Activated CD8-positive, alpha-beta memory T cell treated with anti-CD3 and anti-CD28 coated beads, Interleukin-2, amount 10 ng/mL, durations not matched to agents 7 days and 5 days (primary cell): ENCODE measurements at places on chromosomes 6 and 20. TPM values are rescaled to one million over a fixed set of nuclear protein-coding genes. Genes with fewer than 3 reads are reported as not detected.

DNA sequence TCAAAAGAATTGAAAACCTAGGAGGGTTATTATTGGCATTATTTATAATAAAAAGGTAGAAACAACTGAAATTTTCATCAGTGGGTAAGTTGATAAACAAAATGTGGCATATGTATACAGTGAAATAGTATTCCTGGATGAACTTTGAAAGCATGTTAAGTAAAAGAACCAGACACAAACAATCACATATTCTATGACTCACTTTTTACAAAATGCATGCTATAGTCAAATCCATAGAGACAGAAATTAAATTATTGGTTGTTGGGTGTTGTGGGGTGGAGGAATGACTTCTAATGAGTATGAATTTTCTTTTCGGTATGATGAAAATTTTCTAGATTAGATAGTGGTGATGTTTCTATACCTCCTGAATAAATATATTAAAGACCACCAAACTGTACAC, 94.6 kb downstream of the LRRC1 start:
- H3K36me3 ChIP-seq: no peaks in the 10 kb centered on the region
- peaks cover 17% of the 10 kb centered on the region for H3K4me1 ChIP-seq
- no peak overlapping the region for H3K27ac ChIP-seq

DNA sequence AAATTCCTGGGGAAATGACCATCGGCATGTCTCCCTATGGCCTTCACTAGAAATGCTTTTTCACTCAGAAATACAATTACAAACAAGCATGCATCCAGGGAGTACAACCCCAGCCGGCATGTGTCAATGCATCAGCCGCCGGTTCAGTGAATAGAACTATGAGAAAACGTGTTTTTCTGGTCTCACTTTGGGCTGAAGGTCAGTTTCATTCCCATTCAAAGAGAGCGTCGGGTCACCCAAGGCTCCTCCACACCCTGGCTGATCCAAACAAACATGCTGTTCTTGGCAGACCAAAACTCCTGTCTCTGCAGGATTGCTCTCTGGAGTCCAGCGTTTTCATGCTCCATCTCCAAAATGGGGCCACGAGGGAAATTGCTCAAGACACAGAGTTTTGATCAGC, 35.5 kb upstream of the NXT1 start:
- no peaks in the 10 kb centered on the region for H3K27me3 ChIP-seq
- no peak overlapping the region for H3K4me3 ChIP-seq
- no peak overlapping the region for H3K27ac ChIP-seq

DNA sequence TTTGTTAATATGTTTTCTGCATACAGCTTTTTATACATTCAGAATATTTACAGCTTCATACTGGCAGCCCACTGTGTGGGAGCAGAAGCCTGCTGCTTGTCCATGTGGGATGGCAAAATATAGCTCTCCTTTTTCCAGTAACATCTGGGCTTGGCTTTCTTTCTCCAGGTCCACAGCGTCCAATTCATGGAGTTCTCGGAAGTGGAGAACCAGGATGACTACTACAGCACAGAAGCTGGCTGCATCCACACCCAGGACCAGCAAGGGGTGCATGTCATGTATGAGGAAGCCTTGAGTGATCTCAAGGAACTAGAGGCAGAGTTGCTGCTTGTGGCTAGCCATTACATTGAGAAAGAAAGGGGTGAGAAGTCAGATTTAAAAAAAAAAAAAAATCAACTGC, 143.1 kb downstream of the CD164 start:
- peaks cover 2% of the 10 kb centered on the region for H3K27me3 ChIP-seq
- H3K4me1 ChIP-seq: peaks cover 16% of the 10 kb centered on the region
- no peak overlapping the region for H3K27ac ChIP-seq
- no peak for DNase-seq

GRCh38 chr6:120248451-120248850, 898.9 kb upstream of the MAN1A1 start:
- H3K27me3 ChIP-seq: no peaks in the 10 kb centered on the region
- no peak overlapping the region for H3K27ac ChIP-seq
- H3K4me3 ChIP-seq: no peak overlapping the region
- H3K36me3 ChIP-seq: no peaks in the 10 kb centered on the region
- no peak for DNase-seq
- H3K4me1 ChIP-seq: no peaks in the 10 kb centered on the region

The ZSCAN23 gene
- total RNA-seq: 0.56 TPM
